Posterior cingulate gyrus (tissue), 11 donors: ENCODE measurements at places on chromosomes 13 and 19.

GRCh38 chr13:21853779-21854178 lies 182.9 kb downstream of the FGF9 start:
- no peak for DNase-seq

DNA sequence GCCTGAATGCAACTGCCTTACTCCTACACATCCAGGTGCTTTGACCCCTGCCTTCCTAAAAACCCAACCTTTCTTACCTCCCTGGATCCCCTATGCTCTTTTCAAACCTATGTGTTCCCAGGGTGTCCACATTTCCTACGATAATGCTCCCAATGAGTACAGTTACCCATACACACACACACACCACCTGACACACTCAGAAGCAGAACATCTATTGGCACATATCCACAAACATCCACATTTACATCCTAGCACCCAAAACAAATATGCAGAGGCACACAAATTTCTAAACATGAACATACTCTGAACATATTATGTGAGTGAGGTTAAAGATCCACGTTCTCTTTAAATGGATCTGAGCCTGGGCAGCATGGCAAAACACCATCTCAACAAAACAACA lies 22.4 kb upstream of the PLAUR start:
- no peak for DNase-seq

- DNase-seq: no peak
Measured at GRCh38 chr13:30736461-30737320, 1.3 kb downstream of the ALOX5AP start.

DNA sequence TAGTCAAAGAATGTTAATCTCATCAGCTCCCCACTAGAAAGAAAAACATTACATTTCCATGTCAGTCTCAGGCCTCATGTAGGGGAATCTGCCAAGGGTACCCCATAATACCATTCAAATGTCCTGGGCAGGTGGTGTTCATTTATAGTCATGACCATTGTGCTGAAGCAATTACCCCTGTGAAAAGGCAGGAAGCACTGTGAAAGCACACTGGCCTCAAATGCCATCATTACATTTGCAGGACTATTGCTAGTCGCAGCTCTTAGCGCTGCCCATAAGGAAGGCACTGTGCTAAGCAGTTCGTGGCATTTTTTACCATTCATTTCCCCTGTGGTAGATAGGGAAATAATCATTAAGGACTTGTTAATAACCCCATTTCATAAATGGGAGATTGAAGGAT lies 109.0 kb downstream of the LHFPL6 start:
- DNase-seq: no peak

- DNase-seq: peak; percentile 50
Measured at GRCh38 chr19:15332311-15332996, at the start of gene BRD4. TSS of gene BRD4 (minus strand) at chr19:15332539. CDS start at chr19:15273099, 59,440 bp downstream.

DNA sequence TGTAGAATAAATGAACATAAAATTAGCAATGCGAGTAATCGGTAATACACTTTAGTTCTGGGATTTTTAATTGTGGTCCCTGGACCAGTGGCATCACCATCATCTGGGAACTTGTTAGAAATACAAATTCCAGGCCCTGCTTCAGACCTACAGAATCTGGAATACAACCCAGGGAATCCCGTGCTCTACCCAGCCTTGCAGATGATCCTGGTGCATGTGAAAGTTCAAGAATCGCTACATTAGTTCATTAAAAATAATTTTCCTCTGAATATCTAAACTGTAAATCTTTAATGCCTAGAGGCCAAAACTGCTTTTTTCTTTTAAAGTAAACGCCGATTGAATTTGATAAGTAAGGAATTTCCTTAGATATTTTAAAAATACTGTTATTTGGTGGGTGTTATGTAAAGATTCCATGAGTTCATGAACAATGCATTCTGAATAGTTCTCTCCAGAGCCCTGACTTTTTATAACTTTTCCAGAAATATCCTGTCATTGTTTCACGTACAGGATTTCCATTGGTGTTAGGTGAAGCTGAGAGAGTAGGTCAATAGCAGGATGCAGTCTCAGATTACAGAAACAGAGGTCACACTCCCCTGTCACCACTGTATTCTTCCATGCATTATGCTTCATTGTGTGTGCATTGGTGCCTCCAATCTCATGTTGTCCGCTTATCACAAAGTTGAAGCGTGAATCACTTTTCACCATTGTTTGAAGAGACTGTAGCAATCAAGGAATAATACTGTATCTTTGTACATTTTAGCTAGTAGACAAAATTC lies 596.5 kb upstream of the KLF12 start:
- no peak for DNase-seq

GRCh38 chr19:34678421-34678820 lies 943 bp downstream of the ZNF302 start:
- DNase-seq: no peak

DNA sequence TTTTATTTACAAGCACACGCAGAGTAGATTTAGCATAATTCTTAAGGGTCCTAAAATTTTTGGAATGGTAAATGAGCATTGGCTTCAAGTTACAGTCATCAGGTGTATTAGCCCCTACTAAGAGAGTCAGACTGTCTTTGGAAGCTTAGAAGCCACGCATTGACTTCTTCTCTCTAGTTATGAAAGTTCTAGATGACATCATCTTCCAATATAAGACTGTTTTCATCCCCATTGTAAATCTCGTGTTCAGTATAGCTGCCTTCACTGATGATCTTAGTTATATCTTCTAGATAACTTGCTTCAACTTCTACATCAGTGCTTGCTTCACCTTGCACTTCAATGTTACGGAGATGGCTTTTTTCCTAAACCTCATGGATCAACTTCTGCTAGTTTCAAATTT lies 148.8 kb upstream of the SLITRK1 start:
- no peak for DNase-seq

DNA sequence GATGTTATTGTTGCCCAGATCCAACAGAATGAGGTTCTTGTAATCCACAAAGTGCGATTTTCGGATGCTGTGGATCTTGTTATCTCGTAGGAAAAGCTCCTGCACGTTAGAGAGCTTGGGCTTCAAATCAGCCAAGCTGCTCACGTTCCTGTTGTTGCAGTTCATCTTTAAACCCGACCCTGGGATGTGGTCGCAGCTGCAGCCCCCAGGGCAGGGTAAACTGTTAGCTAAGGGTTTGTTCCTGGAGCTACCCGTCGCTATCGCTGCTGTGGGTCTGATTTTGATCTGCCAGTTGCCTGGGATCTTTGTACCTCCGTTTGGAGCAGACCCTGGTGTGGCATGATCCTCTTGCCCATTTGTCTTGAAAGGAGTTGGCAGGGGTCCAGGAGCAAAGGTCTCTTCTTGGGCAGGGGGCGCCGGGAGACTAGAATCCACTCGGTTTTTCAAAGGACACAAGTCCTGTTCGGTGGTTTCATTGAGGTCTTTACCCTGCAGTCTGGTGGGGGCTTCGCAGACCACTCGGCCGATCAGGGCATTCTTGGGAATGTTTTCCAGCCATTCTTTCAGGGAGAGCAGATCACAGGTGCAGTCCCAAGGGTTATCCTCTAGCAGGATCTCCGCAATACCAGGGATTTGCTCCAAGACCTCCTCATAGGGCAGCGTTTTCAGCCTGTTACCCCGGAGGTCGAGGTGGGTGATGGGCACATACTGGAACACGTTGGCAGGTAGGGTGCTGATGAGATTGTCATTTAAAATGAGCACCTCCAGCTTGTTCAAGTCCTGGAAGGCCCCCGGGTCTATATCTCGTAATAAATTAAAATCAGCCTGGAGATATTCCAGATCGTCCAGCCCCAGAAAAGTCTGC lies 1.8 kb downstream of the SLITRK1 start:
- peak; percentile 41 for DNase-seq

DNA sequence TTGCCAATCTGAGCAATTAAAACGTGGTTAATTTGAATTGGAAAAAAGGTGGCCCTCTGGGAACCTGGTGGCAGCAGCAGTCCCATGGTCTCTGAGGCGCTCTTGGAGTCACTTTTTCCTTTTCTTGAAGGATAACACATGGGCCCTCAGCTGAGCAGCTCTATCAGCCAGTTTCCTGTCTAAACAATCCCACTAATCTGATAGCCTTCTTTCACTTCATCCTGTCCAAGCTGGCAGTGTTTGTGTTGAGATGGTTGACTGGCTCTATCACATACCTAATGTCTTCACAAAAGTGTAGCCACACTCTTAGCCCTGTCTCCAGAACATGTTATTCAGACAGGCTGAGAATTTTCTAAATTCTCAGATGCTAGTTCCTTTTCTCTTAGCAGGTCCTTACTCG lies 10.7 kb downstream of the MZT1 start:
- no peak for DNase-seq
